NCI-H524 (cell line): ENCODE measurements at places on chromosomes 6 and 20.

GRCh38 chr20:1621316-1621715 lies 1.5 kb upstream of the SIRPB1 start:
- no peak for DNase-seq

GRCh38 chr20:35091816-35092523 lies 637 bp downstream of the TRPC4AP start:
- DNase-seq: no peak

DNA sequence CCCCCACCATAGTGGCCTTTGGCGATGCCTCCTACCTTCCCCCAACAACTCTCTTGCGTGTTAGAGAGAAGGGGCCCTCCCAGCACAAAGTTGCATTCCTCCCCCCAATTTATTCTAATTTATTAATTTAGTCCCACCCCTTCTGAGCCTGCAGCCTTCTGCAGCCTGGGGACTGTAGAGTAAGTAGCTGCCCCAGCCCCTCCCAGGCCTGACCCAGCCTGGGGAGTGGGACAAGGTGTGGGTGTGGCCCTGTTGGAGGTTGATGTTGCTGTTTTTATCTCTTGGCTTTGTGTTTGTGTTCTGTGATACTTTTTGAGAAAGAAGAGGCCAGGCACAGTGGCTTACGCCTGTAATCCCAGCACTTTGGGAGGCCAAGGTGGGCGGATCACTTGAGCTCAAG lies 49.4 kb downstream of the ORC3 start:
- no peak for DNase-seq

GRCh38 chr6:106143665-106144064 lies 57.5 kb downstream of the PRDM1 start:
- no peak for DNase-seq
